Psoas muscle (tissue), 8 donors: ENCODE measurements at places on chromosomes 1 and 21. TPM values are rescaled to one million over a fixed set of nuclear protein-coding genes. Genes with fewer than 3 reads are reported as not detected.

DNA sequence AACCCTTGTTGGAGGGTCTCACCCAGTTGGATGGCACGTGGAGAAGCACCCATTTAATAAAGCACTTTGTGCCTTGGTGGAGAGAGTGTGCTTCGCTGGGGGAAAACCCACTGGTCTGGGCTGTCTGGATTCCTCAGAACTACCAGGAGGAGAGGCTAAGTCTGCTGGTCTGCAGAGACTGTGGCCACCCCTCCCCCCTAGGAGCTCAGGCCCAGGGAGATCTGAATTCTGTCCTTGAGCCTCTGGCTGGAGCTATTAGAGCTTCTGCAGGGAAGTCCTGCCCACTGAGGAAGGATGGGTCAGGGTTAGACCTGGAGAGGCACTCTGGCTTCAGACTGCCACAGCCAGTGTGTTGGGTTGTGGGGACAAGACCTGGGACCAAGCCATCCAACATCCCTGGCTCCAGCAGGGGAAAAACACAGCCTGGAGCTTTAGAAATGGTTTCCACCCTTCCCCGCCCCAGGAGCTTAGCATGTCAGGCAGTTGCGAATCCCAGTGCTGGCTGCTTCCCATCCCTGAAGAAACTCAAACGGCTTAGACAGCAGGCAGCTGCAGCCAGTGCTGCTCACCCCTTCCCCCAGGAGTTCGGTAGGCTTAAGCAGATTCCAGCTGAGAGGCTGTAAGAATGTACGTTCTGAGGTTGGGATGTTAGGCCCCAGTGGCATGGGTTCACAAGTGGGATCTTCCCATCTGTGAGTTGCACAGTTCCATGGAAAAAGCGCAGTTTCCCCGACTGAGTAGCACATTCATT lies 288.3 kb downstream of the TGFB2 start:
- DNase-seq: peak; percentile 65

DNA sequence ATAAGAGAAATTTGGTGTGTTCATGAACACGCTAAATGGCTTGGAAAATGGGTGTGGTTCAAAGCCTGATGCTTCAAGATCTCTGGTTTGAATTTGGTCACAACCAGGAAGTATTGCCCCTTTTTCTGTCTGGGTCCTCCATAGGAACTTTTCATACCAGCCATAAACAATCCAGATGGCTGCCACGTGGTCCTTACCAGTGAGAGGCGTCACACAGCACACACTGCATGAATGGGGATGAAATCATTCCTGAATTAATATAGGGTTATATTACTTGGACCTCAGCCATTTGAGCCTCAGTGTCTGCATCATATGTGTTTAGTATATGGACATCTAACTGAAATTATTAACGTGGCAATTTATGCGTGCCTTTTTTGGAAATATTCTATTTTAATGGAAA lies 64.0 kb downstream of the PRRX1 start:
- no peak for DNase-seq

DNA sequence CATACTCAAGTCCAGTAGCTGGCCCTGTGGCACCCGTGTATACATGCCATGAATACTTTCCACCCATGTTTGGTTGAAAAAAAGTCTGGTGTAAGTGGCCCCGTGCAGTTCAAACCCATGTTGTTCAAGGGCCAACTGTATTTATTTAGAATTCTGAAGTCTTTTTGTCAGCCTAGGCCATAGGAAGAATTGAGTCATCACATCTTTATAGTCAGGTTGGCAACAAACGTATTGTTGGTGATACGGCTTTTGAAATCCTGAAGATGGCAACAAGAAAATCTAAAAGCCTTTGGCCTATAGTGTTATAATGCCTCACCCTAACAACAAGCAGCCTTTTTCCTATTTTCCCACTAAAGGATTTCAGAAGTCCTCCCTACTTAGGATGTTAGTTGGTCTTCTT lies 363.6 kb downstream of the PLPP3 start:
- DNase-seq: no peak

- DNase-seq: no peak
Observed at GRCh38 chr21:44838951-44839350, 21.1 kb upstream of the SUMO3 start.

GRCh38 chr1:205301205-205301821 lies 20.2 kb downstream of the NUAK2 start:
- DNase-seq: no peak

GRCh38 chr21:46078322-46078977 lies 19.5 kb upstream of the COL6A2 start:
- DNase-seq: peak; percentile 72

DNA sequence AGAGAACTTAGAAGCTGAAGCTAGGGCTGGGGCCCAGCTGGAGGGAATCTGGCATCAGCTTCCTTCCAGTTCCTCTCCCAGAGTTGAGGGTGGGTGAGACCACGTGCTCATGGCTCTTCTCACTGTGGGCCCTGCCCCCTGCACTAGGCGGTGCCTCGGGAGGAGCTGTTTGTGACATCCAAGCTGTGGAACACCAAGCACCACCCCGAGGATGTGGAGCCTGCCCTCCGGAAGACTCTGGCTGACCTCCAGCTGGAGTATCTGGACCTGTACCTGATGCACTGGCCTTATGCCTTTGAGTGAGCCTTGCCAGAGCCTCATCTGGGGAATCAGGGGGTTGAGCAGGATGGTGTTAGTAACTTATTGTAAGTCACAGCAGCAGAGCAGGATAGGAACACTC lies 16.1 kb downstream of the AKR1A1 start:
- DNase-seq: peak; percentile 50

GRCh38 chr1:81547261-81547911 lies 253.3 kb upstream of the ADGRL2 start:
- no peak for DNase-seq

- DNase-seq: no peak
Observed at GRCh38 chr1:64686828-64687724, 57.8 kb upstream of the RAVER2 start.

DNA sequence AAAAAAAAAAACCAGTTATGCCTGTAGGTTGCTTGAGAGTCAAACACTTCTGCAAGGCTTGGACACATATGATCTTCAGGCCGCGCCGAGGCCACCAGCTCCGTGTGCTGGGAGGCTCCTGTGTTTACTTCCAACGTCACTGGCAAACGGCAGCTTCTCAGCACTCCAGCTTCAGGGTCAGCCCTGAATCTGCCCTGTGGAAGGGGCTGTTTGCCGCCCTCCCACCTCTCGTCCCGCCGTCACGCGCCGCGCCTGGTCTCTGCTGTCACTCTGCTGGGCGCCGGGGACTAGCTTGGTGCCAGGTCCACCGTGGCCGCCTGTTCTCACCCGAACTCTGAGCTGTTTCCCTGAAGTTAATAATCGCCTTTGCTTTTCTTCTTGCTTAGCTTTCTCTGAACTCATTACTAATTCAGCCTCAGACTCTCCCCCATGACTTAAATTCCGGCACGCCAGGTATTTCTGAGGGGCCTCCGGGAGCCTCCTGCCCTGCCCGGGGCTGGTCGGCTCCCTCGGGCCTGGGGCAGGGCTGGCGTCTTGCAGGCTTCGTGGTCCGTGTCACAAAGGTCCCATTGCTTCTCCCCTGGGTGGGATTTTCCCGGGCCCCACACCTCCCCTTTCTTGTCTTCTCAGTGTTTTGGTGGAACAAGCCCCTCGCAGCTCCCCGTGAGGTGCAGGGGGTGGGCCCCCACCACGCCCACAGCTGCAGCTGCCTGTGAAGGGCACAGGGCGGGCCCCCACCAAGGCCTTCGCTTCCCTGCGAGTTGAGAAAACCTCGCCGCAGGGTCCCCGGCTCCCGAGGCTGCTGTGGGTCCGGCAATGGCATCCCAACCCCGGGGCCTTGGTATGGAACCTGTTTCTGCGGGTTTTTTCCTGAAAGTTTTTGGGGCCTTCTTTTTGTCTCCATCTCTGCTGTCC lies 14.6 kb upstream of the C1orf159 start:
- DNase-seq: peak; percentile 2

FOXD3 gene
- 0.90 TPM for total RNA-seq

MMEL1 gene
- total RNA-seq: not detected

TMEM81 gene
- total RNA-seq: 3.6 TPM

RPTN gene
- total RNA-seq: not detected

OR6N1 gene
- not detected for total RNA-seq

DNAI4 gene
- 5.9 TPM for total RNA-seq

BEND5 gene
- total RNA-seq: 3.5 TPM
